Renal pelvis (tissue), 12 donors: ENCODE measurements at places on chromosomes 3 and 15. TPM values are rescaled to one million over a fixed set of nuclear protein-coding genes. Genes with fewer than 3 reads are reported as not detected.

DNA sequence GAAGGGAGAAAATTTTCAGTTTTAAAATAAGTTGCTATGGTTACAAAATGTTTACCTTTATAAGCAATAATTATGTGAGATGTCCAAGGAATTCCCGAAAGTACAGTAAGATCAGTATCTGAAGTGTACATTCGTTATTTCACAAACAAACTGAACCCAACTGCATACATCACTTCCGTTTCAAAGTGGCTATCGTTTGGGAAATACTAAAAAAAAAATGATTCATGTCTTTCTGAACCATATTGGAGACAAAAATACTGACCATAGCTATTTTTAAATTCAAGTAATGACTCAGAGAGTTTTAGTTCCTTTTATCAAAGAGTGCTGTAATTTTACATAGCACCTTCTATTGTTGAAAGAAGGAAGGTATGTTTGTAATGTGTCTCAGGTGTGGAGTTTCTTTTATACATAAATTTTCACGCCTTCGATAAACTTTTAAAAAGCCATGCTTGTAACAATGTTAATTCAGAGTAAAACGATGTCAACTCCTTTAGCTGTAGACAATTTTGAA, 8.0 kb upstream of the ANKRD28 start:
- peak; percentile 27 for DNase-seq

DNA sequence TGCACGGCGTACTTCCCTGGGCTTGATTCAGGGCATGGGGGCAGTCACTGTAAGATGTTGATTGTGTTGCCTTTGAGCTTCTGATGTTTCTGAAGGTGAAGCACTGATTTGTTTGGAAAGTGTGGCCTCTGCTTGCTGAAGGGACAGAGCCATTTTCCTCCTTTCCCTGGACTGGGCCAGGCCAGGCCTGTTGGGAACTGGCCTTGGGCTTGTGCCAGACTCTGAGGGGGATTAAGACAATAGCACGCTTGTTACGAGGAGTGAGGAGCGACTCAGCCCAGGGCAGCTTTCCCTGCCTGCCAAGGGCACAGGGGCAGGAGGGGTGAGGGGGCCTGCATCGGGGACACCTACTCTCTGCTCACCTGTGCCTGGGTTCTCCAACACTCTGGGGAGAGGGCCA, 42.9 kb downstream of the LINGO1 start:
- no peak for DNase-seq

DNA sequence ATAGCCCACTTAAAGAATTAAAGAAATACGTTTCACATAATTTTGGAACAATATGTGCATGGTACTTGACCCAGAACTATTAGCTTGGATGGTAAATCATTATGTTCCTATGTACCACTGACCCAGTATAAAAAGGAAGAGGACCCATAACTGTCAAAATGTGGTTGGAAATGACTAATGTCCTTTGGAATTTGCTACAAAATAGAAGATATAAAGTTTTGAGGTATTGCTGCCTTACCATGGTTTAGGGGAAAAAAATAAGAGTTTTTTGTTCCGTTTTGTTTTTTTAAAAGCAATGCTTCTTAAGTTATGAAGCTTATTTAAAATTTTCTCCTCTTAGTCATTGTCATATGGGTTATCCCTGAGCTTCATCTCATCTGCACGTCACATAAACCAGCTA, 15.8 kb upstream of the TFDP2 start:
- no peak for DNase-seq

DNA sequence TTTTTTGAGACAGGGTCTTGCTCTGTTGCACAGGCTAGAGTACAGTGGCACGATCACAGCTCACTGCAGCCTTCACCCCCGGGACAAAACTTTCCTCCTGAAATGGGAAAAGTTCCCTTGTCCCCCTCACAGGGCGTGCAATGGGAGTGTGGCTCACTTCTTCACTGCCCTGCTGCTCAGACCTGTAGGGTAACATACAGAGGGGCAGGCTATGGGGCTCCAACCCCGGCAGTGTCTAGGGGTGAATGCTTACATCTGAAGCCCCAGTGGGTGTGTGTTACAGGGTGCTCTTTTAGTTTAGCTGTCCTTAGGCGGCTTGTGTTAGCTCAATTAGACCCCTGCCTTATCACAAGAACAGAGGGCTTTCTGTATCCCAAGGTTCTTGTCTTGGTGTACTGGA, 157.3 kb downstream of the RBPMS2 start:
- no peak for DNase-seq

- no peak for DNase-seq
These were observed 123.9 kb downstream of the LRRK1 start for GRCh38 chr15:101043011-101043410.

The OIP5 gene
- polyA plus RNA-seq = 9.0 TPM
